ENCODE measurements at places on chromosomes 16 and 17. TPM values are rescaled to one million over a fixed set of nuclear protein-coding genes. Genes with fewer than 3 reads are reported as not detected.

The TMEM107 gene
- 8.4 TPM for total RNA-seq

The CPHXL2 gene
- not detected for total RNA-seq

The PPP1R27 gene
- 0.29 TPM for total RNA-seq

The HSD11B2 gene
- total RNA-seq = 0.86 TPM

The CACNG3 gene
- total RNA-seq = not detected

The LRRC45 gene
- total RNA-seq = 2.6 TPM

The KCNAB3 gene
- 4.2 TPM for total RNA-seq

The ACSM2A gene
- total RNA-seq = not detected

The TM4SF5 gene
- not detected for total RNA-seq

DNA sequence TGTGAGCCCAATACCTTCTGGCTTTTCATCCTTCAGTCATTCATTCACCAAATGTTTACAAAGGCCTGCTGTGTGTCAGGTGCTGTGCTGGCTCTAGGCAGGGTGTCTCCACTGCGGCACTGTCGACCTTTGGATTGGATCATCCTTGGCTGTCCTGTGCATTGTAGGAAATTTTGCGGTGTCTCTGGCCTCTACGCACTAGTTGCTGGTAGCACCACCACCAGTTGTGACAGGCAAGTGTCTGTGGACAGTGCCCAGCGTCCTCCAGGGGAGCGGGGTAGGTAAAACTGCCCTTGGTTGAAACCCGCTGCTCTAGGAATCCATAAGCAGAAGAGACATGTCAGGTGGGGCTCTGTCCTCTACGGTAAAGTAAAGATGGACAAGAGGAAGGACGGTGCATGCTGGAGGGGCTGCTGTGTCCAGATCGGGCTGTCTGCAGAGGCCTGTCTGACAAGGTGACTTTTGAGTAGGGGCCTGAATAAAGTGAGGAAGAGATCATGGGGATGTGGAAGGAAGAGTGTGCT lies 123.7 kb downstream of the SNX29 start:
- H3K27ac ChIP-seq = no peak overlapping the region
- no peak overlapping the region for H3K4me3 ChIP-seq
- no peak for DNase-seq
- H3K36me3 ChIP-seq = no peaks in the 10 kb centered on the region
- H3K4me1 ChIP-seq = peaks cover 3% of the 10 kb centered on the region
- H3K27me3 ChIP-seq = no peaks in the 10 kb centered on the region

DNA sequence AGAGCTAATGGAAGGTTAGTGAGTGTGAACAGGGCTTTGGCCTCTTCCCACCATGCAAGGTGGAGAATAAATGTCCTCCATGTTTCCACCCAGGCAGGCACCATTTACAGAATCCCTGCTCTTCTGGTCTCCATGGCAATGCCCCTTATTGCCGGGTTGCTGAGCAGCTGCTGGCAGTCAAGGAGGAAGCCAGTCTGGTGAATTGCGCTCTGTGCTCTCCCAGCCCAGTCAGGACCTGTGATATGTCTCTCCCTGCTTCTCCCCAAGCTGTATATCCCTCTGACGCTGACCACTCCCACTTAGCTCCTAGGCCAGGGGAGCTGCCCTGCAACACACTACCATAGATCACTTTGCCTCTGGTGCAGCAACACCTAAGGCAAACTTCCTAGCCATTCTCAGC lies 402.1 kb upstream of the ERCC4 start:
- no peaks in the 10 kb centered on the region for H3K36me3 ChIP-seq
- no peak overlapping the region for H3K27ac ChIP-seq

- DNase-seq = no peak
- H3K36me3 ChIP-seq = peaks cover 33% of the 10 kb centered on the region
- H3K27me3 ChIP-seq = no peaks in the 10 kb centered on the region
- H3K4me3 ChIP-seq = no peak overlapping the region
- no peak overlapping the region for H3K27ac ChIP-seq
- peaks cover 2% of the 10 kb centered on the region for H3K4me1 ChIP-seq
Measured at GRCh38 chr17:2369551-2370210, 31.2 kb downstream of the MNT start.

- H3K36me3 ChIP-seq = peaks cover 14% of the 10 kb centered on the region
- DNase-seq = peak; percentile 68
- no peaks in the 10 kb centered on the region for H3K4me1 ChIP-seq
- no peak overlapping the region for H3K27ac ChIP-seq
- no peak overlapping the region for H3K4me3 ChIP-seq
Measured at GRCh38 chr17:17313350-17313991, 10.3 kb downstream of the NT5M start.

- peaks cover 40% of the 10 kb centered on the region for H3K36me3 ChIP-seq
- no peak overlapping the region for H3K27ac ChIP-seq
- H3K27me3 ChIP-seq = no peaks in the 10 kb centered on the region
Measured at GRCh38 chr16:89793955-89794354, 22.5 kb downstream of the FANCA start.

GRCh38 chr17:74016461-74016860 lies 187.0 kb upstream of the RPL38 start:
- no peaks in the 10 kb centered on the region for H3K36me3 ChIP-seq
- H3K27ac ChIP-seq = no peak overlapping the region
- no peak overlapping the region for H3K4me3 ChIP-seq
- peaks cover 97% of the 10 kb centered on the region for H3K27me3 ChIP-seq

- no peaks in the 10 kb centered on the region for H3K27me3 ChIP-seq
- no peak overlapping the region for H3K27ac ChIP-seq
- no peak for DNase-seq
- H3K4me1 ChIP-seq = peaks cover 28% of the 10 kb centered on the region
- H3K4me3 ChIP-seq = no peak overlapping the region
Measured at GRCh38 chr16:22005746-22006145, 2.2 kb upstream of the MOSMO start.

GRCh38 chr16:63447121-63447520 lies 1410.9 kb upstream of the CDH8 start:
- H3K36me3 ChIP-seq = no peaks in the 10 kb centered on the region
- no peaks in the 10 kb centered on the region for H3K4me1 ChIP-seq
- no peaks in the 10 kb centered on the region for H3K27me3 ChIP-seq
- H3K4me3 ChIP-seq = no peak overlapping the region
- no peak for DNase-seq
- no peak overlapping the region for H3K27ac ChIP-seq

DNA sequence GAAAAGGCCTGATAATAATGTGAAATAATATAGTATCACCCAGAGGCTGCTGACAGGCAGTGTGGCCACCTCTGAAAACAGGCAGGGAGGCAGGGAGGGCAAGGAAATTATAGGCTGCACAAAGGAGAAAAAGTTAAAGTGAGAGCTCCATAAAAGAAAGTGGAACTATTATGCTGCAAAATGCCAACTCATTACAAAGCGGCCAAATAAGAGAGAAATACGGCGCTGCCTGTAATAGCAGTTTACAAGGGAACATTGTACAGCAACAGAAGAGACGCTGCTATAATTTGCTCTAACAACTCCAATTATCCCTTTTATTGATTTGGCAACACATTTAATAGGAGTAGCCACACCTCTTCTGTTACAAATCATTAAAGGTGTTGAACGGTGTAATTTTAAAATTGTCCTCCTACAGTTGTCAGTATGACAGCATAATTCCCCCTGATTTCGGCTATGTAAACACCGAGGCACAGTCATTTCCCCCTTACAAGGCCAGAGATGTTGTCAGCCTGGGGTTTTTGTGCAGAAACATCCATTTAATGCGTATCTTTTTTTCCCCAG lies 120.3 kb downstream of the MRM1 start:
- H3K27me3 ChIP-seq = peaks cover 92% of the 10 kb centered on the region
- no peak overlapping the region for H3K27ac ChIP-seq
- no peak for DNase-seq
- no peaks in the 10 kb centered on the region for H3K4me1 ChIP-seq
- no peaks in the 10 kb centered on the region for H3K36me3 ChIP-seq

DNA sequence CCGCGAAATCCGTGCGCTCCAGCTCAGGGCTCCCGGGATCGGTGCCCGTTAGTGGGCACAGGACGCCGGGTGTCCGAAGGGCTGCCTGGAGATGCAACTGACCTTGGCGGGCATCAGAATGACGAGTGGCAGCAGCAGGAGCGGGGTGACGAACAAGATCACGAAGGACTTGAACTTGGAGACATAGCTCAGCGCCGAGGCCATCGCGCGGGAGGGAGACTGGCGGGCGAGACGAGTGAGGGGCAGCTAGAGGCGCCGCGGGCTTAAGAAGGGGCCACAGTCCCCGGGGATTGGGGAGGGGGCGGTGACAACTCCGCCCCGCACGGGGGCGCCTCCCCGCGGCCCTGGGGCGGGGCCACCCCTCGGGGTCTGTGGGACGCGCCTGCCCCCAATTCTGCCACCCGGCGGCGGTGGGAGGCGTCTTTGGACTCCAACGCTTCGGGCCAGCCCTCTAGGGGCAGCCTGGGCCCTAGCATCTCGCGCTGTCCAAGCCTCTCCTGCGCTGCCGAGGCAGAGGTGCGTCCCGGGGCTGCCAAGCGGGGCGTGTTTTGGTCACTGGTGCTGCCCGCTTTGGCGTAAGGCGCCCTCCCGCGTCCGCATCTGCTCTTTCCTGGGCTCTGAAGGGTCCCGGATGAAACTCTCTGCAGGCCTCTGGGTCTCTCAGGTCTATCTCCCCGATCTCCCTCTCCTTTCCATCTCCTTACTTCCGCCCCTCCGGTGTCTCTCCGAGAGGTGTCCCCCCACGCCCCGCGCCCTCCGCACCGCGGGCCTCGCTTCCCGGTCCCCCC lies at the start of gene SLC13A5:
SLC13A5 (minus strand) TSS at position 240 of the 788 bp plus-strand sequence; CDS start at position 204, 36 bp downstream.
- no peaks in the 10 kb centered on the region for H3K36me3 ChIP-seq
- peaks cover 20% of the 10 kb centered on the region for H3K4me1 ChIP-seq
- H3K27me3 ChIP-seq = no peaks in the 10 kb centered on the region
- DNase-seq = no peak

GRCh38 chr16:65111306-65111705 lies 10.6 kb downstream of the CDH11 start:
- H3K27ac ChIP-seq = no peak overlapping the region
- DNase-seq = no peak
- H3K4me1 ChIP-seq = no peaks in the 10 kb centered on the region
- no peak overlapping the region for H3K4me3 ChIP-seq
- H3K36me3 ChIP-seq = no peaks in the 10 kb centered on the region

DNA sequence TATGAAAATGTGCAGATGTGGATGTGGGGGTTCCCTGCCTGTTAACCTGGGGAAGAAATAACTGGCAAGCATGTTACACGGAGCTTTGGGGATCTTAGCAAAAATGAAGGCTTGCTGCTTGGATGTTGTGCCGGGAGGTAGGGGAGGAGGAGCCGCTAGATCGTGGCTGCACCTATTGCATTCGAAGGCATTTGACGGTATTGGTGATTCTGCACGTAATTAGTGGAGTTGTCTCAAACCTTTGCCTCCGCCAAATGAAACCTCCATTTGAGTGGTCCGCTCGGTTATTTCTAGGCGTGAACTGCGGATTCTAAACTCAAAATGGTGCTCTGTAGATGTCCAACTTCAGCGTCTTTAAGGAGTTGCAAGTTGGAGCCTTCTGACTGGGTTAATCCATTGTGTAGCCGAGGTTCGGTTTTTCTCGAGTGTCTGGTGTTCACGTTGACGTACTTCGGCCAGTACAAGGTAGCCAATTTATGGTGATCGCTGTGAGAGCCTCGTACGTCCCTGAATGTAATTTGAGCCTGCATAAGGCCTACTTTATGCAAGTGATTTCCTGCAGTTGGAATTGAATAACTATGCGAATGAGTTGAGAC lies 1.5 kb downstream of the TNRC6C start:
- peaks cover 24% of the 10 kb centered on the region for H3K27me3 ChIP-seq
- no peaks in the 10 kb centered on the region for H3K36me3 ChIP-seq
- no peak for DNase-seq
- H3K4me1 ChIP-seq = peaks cover 13% of the 10 kb centered on the region

- no peaks in the 10 kb centered on the region for H3K36me3 ChIP-seq
- H3K27me3 ChIP-seq = no peaks in the 10 kb centered on the region
- no peaks in the 10 kb centered on the region for H3K4me1 ChIP-seq
- no peak overlapping the region for H3K27ac ChIP-seq
- no peak overlapping the region for H3K4me3 ChIP-seq
Measured at GRCh38 chr16:17564856-17565255, 94.1 kb upstream of the XYLT1 start.

- H3K27me3 ChIP-seq = no peaks in the 10 kb centered on the region
- peaks cover 50% of the 10 kb centered on the region for H3K36me3 ChIP-seq
- H3K27ac ChIP-seq = no peak overlapping the region
- H3K4me3 ChIP-seq = no peak overlapping the region
- no peak for DNase-seq
Measured at GRCh38 chr17:50370052-50370451, 2.9 kb downstream of the MRPL27 start.

DNA sequence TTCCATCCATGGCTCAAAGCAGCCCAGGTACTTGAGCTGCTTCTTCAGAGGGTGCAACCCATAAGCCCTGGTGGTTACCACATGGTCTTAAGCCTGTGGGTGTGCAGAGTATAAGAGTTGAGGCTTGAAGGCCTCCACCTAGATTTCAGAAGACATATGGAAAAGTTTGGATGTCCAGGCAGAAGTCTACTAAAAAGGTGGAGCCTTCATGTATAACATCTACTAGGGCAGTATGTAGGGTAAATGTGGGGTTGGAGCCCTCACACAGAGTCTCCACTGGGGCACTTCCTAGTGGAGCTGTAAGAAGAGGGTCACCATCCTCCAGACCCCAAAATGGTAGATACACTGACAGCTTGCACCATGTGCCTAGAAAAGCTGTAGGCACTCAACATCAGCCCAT lies 120.9 kb downstream of the HS3ST3A1 start:
- H3K4me1 ChIP-seq = peaks cover 11% of the 10 kb centered on the region
- no peak overlapping the region for H3K27ac ChIP-seq
- H3K36me3 ChIP-seq = no peaks in the 10 kb centered on the region
- H3K27me3 ChIP-seq = no peaks in the 10 kb centered on the region
- H3K4me3 ChIP-seq = no peak overlapping the region

GRCh38 chr17:32626379-32626791 lies 139.6 kb downstream of the CDK5R1 start:
- H3K36me3 ChIP-seq = peaks cover 6% of the 10 kb centered on the region
- H3K27ac ChIP-seq = no peak overlapping the region
- no peaks in the 10 kb centered on the region for H3K27me3 ChIP-seq
- DNase-seq = no peak
- no peak overlapping the region for H3K4me3 ChIP-seq

GRCh38 chr17:7580604-7581575 lies 1.5 kb downstream of the CD68 start:
- peaks cover 41% of the 10 kb centered on the region for H3K4me1 ChIP-seq
- H3K27ac ChIP-seq = peak overlapping the region; percentile 86
- H3K4me3 ChIP-seq = no peak overlapping the region
- no peaks in the 10 kb centered on the region for H3K27me3 ChIP-seq
- H3K36me3 ChIP-seq = peaks cover 61% of the 10 kb centered on the region

DNA sequence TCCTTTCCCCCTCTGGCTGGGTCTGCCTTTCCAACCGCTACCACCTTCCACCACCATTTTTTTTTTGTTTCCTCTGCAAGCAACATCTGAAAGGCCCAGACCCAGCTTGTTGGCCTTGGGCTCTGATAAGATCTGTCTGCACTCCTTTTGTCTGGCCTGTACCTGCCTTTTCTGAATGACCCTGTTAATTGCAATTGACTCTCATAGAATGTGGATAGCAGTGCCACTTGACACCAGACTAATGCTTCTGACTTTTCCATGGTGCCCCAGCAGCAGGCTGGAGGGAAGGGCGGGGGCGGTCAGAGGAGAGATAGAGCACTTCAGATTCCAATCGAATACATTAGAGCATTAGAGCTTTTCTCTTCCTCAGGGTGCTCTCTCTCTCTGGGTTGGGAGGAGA lies 538.9 kb downstream of the WWOX start:
- H3K4me3 ChIP-seq = no peak overlapping the region
- H3K27me3 ChIP-seq = no peaks in the 10 kb centered on the region
- no peak for DNase-seq
- no peaks in the 10 kb centered on the region for H3K4me1 ChIP-seq

- no peak overlapping the region for H3K4me3 ChIP-seq
- no peaks in the 10 kb centered on the region for H3K36me3 ChIP-seq
- DNase-seq = no peak
- H3K27ac ChIP-seq = no peak overlapping the region
- H3K4me1 ChIP-seq = peaks cover 15% of the 10 kb centered on the region
Measured at GRCh38 chr17:11852912-11853311, 144.4 kb downstream of the ZNF18 start.

Measured in MCF 10A (cell line).